Fibroblast of skin of right biceps (primary cell): ENCODE measurements at places on chromosomes 4 and X.
A peak's percentile ranks its signal among the peaks of the same experiment; 100 is the strongest.

DNA sequence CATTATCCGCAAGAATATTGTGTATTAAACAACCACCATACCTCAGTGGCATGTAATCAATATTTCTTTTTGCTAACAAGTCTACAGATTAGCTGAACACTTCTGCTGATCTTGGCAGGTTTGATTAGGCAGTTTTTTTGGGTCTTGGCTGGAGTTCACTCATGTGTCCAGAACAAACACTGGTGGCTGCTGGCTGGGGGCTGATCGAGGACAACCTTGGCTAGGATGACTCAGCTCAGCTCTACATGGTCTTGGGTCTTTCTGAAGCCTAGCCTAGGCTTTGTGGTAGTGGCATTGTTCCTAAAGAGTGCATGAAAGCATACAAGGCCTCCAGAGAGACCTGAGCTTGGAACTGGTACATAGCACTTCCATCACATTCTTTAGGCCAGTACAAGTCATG lies 41.1 kb downstream of the PPEF1 start:
- no peak for DNase-seq

- no peak for DNase-seq
Measured at GRCh38 chr4:141180991-141181761, 39.5 kb upstream of the ZNF330 start.

DNA sequence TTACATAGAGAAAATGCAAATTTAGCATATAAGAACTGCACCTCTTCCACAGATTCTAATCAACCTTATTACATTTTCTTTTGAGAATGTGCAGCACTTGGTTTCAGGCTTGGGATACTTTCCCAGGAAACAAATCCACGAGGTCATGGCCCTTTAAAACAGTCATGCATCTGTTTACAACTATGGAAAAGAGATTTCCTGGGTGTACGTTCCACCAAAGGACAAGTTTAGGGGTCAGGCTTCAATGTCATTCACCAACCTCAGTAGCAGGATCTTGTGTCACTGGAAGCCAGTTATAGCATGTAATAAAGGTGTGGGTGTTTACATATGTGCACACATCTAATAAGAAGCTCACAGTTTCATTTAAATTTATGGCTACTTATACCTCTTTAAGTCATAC lies 30.7 kb downstream of the EREG start:
- no peak for DNase-seq

DNA sequence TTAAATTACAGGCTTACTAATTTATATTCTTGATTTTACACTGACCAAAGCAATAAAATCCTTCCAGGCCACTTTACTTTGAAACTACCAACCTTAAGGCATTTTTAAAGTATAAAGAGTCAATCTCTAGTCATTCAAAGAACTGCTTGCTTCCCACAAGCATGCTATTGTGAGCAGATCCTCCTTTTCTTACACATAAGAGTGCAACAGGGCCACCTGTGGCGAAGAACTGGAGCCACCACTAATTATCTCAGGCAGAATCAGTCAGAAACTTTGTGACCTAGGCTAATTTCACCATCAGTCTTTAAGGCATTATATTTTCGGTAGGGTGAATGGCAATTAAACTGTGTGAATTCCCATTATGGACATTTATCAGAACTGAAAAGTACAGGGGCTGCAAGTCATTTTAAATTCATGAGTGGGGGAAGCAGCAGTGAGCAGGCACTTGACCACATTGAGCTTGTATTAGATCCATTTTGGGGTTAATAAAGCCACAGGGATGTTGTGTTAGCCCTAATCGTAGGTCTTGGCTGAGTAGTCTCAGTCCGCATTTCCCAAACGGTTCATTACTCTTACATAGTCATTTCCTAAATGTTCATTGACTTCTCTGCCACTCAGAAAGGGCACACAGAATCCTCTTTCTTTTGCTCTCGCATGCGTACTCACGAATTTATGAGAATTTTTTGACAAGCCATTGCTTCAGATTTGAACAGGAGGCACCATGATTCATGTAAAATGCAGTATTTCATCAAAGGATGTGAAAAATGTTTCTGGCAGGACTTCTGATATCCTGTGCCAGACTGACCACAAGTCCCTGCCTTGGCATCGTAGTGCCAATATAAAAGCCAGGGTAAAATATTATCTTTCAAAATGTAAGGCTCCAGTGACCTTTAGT lies 39.8 kb downstream of the NPY2R start:
- DNase-seq: no peak

DNA sequence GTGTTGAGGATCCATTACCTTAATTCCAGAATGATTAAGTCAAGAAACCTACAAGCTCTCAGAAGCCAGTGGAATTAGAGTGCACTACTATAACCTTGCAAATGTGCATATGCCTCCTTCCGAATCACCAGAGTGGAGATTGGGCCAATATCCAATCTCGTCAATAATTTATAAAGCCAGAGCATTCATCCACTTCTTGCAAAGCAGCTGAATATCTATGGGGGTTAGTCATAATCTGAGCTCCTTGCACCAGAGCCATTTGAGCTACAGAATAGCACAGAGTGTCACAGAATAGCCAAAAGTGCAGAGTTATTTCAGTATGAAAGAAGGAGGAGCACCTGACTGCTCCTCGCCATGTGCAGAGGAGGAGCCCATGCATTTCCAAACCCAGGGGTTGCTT lies 69.2 kb upstream of the MTM1 start:
- no peak for DNase-seq

DNA sequence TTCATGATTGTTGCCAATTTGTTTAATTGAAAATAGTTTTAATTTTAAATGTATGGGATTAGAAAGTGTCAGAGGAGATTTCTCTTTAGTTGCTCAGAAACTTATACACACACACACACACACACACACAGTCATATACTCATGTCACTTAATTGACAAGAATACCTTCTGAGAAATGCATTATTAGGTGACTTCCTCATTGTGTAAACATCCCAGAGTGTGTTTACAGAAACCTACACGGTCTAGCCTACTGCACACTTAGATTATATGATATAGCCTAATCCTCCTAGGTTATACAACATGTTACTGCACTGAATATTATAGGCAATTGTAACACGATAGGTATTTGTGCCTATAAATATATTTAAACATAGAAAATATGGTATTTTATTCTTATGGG lies 1327.4 kb downstream of the FSTL5 start:
- no peak for DNase-seq

DNA sequence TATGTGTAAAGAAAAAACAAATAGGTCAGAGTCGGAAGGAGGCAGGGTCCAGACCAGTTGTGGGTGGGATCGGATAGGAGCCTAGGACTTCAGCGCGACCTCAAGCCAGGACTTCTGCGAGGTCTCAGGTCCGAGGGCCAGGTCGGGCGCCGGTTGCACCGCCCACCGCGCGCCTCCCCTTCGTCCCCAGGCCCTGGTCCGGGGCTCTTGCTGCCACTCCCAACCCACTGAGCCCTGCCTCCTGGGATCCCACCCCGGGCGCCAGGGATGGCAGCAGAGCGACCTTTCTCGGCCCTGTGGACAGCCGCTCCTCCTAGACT lies 12.3 kb downstream of the PITX2 start:
- no peak for DNase-seq

DNA sequence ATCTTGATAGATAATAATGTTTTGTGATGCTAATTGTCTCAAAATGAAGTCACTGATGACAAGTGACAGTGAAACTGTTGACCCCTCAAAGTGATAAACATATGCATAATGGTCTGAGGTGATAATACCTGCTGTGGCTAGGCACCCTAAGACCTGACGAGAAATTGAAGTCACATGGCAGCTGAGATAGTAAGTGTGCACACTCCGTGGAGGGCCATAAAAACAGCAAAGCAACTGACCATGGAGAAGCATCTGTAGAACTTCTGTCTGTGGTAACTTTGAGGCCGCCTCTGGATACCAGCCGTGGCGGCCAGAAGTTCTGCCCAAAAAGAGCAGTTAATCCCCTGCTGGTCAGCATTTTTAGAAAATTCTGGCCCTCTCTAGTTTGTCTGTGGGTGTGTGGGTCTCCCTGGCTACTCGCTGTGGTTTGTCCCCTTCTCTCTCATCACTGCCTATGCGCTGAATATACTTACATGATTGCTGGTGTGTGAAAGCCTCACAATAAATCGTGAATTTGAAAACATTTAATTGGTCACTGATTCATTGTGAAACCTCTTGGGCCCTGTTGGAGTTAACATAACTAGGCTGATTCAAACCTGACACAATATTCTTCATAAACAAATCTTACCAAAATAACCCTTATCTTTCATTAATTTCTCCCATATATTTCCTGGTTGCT lies 50.6 kb downstream of the CCDC149 start:
- DNase-seq: no peak

- no peak for DNase-seq
Measured at GRCh38 chr4:104470770-104471169, 23.9 kb downstream of the CXXC4 start.

DNA sequence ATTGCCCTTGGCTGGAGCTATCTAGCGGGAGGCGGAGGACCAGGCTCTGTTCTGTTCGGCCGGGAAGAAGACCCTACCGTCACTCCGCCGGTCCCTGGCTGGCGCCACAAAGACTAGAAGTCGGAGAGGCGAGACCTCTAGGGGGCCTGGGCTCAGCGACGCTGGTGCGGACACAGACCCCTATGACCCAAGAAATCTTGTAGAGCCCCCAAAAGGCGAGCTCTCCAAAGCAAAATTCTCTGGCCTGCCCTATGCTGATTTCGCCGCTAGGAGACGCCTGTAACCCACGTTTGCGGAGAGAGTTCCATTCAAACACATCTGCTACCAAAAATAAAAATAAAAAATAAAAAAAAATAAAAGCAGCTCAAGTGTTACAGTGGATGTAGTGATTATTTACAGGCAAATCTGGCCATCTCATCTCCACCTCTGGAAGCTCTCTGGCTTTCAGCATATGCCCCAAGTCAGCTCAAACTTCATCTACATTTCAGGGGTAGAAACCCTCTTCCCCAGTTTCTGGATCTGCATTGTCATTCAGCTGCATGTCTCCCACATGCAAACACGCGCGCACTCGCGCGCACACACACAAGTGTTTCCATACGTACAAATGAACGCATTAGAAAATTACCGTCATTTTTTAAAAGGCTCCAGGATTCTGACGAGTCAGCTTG lies 2.4 kb upstream of the PCDH10 start:
- DNase-seq: peak; percentile 56

DNA sequence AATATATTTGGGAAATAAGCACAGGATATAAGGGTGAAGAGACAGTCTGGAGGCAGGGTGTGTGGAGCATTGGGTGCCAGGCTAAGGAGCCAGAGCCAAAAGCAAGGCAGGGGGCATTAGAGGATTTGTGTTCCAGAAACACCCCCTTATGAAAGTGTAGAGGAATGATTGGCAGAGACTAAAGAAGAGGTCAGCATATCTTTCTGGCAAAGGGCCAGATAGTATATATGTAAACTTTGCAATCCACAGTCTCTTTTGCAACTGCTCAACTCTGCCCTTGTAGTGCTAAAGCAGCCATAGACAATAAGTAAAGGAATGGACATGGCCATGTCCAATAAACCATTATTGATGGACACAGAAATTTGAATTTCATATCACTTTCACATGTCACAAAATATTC lies 3.6 kb upstream of the SLC9A6 start:
- DNase-seq: no peak

DNA sequence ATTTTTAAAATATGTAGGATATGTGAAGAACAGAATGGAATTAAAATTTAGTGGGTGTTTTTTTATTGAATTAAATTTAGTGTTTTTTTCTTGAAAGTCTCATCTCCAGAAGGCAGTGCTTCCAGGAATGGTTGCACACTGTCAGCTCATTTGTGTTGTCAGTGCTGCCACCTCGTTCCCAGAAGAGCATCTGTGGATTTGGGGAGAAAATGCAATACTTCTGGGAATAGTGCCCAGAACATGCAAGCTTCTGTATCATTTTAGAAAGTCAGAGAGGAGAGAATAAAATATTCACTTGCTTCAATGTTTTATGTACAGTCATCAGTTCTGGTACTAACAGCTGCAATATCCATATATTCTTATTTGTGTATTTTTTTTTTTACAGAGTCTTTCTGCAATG lies 608.8 kb downstream of the PCDH7 start:
- DNase-seq: no peak

DNA sequence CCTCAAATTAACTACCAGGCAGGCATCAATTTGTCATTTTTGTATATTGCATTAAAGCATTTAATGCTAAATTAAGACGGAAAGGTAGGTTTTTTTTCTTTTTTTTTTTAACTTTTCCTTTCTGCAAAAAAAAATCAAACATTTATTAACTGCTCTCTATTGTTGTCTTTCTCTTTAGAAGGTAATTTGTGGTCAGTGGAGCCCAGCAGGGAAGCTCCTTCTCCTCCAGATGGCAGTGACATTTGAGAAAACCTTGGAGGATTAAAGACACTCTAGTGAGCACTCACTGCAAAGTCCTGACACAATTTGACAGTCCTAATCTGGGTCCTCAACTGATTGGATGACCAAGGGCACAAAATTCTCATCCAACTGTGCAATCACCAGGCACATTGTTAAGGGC lies 102.4 kb downstream of the SLIT2 start:
- no peak for DNase-seq

DNA sequence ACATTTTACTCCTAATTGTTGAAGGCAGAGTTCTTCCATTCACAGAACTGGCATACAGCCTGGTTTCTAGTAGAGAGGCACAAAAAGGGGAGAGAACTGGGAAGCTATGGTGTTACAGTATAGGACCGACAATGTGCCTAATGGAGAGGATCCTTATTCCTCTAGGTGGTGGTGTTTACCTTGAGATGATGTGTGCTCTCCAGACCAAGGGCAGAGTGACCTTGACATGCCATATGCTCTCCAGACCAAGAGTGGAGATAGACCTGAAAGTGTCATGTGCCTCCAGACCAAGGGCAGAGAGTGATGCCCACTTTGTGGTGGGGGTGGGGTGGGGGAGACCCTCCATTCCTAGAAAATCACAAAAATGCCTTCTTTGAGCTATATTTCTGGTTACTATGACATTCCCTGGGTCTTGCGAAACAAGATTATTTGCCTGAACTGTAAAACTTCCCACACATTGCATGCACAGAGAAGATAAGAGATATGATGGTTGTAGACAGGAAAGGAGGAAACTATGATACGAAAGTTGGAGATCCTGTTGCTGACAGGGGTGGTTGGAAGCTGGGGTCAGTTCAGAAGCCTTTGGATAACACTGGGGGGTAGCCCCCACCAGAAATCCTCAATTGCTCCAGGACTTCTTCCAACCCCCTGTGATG lies 119.7 kb downstream of the TEX13C start:
- peak; percentile 3 for DNase-seq
